Effector memory CD4-positive, alpha-beta T cell (primary cell): ENCODE measurements at places on chromosomes 12 and 14.

DNA sequence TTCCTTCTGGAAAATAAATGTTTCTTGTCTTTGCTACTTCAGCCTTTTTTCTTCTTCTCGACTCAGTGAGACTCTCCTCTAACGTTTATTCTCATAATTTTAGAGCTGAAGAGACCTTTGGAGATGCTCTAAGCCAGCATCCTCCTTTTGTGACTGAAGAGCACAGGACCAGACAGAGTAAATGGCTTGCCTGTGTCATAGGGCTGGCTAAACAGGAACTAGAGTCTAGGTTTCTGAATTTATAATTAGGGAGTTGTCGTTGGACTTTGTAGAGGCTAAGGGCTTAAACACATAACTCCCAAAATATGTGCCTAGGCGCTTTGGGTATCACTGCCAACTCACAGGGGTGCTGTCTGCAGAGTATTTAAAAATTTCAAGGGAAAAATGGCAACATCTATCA is 98.5 kb downstream of the FGD4 start:
- DNase-seq, result no peak

DNA sequence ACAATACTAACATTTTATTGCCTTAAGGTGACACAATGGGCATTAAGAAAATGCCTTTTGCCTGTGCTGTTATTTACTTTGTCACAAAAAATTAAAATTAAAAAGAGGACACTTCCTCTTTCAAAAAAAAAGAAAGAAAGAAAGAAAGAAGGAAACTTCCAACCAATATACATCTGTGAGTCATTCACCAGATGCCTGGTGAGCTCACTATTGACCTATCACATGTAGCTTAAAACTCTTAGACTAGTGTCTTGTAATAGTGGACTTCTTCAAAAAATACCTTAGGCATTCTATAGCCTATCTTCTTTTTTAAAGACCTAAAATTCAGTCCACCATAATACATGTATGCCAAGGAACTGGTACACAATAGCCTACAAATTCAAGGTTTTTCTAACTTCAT is 4.9 kb upstream of the SOX5 start:
- no peak for DNase-seq

DNA sequence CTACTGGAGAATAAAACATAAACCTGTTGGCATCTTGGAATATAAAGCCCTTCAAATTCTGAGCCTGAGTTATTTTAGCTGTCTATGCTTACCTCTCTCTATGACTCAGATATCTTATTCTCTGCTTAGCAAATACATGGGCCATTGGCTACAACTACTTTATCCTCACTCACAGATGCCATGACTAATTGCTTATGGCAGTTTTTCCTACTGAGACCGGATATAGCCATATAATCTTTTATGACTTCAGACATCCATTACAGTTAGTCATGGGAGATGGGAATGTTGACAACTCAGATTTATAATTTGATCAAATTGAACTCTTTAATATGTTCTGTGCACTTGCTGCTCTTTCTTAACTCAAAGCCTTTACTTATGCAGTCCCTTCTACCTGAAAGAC is 502.4 kb upstream of the ATP2B1 start:
- DNase-seq, result no peak

- no peak for DNase-seq
Measured at GRCh38 chr14:32507029-32507984, 178.2 kb downstream of the AKAP6 start.

DNA sequence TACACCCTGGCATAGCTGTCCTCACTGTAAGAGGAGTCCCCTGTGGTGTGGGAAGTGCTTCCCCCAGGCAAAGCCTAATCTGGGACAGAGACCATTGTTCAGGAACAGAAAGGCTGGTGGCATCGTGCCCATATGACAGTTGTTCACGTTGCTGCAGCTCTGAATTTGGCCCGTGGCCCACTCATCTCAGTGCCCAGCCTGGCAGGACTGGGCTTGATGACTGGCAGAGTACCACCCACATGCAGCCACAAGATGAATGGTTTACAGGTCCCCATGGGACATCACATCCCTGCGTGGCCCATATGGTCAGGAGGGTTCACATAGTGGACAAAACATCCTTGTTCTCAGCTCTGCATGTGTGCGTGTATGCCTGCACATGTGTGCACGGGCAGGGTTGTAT is 17.5 kb downstream of the IQSEC3 start:
- DNase-seq, result no peak

GRCh38 chr14:30521899-30522736 is 36.8 kb upstream of the G2E3 start:
- DNase-seq, result no peak

DNA sequence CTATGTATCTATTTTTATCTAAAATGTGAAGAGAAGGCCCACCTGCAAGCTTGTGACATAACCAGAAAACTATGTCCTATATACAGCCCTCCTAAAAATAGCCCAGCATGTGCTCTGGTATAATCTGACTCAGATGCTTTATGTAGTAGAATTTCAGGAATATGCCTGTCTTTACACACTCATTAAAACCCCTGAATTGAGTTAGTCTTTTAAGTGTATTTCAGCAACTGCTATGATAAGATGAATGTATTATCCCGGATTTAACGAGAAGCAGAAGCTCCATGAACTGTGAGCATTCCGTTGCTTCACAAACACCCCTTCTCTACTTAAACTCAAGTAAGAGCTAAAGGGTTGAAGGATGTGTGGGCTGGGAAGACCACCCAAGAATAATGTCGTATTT is 89.9 kb upstream of the PRICKLE1 start:
- no peak for DNase-seq

DNA sequence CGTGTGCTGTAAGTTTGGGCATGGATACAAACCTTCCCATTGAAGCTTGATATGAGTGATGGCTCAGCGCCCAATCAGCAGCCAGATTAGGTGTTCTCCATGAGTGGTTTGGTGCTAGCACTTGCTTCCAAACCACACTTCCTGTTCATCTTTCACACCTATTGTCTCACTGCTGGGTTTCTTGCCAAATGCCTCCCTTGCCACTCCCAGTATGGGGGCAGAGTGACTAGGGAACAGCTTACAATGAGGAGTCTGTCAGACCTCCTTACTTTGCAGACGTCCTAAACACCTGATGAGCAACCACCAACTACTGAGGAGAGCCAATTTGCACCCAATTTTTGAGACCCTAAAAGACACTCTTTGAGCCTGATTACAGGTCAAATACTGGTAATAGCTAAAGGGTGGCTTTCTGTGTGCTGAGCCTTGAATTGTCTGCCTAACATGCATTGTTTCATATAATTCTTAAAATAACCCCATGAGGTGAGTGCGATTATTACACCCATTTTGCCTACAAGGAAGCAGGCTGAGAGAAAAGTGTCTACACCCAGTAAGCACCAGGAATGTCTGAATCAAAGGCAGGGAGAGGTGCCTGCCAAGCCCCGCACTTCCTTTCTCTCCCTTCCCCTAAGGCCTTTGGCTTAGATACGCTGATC is 48.4 kb upstream of the FOS start:
- peak; percentile 57 for DNase-seq

DNA sequence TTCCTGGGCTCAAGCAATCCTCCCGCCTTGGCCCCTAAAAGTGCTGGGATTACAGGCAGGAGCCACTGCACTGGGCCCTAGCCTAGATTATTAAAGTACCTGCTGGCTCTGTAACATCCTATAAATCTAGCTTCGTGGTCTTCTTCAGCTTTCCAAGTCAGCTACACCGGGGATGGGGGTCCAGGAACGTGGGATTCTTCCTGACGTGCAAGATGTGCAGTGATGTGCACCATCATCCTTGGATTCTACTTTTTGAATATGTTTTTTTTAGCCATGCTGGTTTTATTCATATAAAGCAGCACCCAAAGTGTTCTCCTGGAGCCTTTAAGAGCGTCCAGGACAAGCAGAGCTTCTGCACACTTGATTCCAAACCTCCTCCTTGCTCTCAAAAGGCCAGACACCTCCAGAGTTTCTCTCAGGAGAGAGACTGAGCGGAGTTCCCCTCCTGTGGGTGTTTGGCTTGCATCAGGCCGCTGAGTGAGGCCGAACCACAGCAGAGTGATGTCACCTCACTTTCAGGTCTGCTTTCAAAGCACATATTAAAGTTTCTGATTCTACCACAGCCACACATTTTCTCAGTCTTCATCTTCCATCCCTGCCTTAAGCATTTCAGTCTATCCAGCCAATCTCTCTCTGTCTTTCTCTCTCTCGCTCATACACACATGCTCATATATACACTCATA is 33.4 kb downstream of the VCPKMT start:
- peak; percentile 79 for DNase-seq
